GM12878 (cell line): ENCODE measurements at places on chromosomes 5 and 9. TPM values are rescaled to one million over a fixed set of nuclear protein-coding genes. Genes with fewer than 3 reads are reported as not detected.

FAM219A gene
- total RNA-seq, result 1.8 and 2.0 TPM in 2 replicates

SLC36A3 gene
- not detected in 2 replicates for total RNA-seq

GRCh38 chr5:129098488-129099183, 4.1 kb downstream of the ISOC1 start:
- no peak for DNase-seq

DNA sequence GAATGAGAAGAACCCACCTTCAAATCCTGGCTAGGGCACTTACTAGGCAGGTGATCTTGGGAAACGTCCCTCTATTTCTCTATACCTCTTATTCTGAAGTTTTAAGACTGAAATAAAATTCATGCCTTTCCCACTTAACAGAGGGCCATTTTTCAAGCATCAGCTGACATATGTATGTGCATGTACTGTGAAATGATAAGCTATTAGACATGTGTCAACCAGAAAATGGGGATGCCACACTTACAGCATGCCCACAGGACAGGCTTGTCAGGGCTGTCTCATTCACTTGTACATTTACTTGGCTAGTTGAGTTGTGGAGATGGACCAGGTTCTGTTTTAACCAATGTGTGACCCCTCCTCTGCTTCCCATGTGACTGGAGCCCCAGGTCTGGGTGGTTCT, 78.5 kb downstream of the C9orf152 start:
- no peak for DNase-seq

DNA sequence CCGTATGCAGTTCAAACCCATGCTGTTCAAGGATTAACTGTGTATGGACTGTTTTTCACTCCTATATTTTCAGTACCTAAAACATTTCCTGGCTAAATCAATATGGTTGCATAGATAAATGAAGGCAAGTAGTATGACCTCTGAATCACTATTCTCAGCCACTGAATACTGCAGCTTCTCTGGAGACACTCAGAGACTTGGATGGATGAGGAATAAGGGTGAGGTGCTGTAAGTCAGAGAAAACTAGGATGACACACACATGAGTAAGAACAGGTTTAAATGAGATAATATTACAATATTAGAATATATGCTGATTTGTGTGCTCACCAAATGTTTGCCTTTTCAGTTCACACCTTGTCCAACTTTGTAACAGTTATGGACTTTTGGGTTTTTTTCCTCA, 26.0 kb upstream of the ANXA1 start:
- DNase-seq, result no peak

DNA sequence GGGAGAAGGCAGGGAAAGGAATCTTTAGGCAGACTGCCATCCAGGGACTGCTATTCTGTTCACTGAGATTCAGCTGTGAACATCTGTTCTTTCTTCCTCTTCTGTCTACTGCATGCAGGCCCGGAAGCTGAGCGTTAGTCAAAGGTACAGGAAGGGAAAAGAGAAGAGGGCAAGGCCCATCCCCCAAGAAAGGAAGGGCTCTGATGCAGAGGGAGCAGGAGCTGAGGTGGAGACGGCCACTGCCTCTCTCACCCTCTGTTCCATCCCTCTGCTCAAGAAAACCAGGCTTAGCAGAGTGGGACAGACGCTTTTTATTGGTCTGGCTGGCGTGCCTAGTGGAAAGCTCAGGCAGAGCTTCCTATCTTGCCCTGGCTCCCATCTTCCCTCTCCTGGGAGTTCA, 57.6 kb downstream of the PFDN1 start:
- no peak for DNase-seq

- DNase-seq, result no peak
These were observed 25.0 kb downstream of the SH3TC2 start for GRCh38 chr5:149037817-149038216.

GRCh38 chr9:7315746-7316145, 483.8 kb downstream of the DMAC1 start:
- DNase-seq, result no peak

- DNase-seq, result no peak
These were observed 2.2 kb downstream of the TMED7 start for GRCh38 chr5:115623658-115624057.

DNA sequence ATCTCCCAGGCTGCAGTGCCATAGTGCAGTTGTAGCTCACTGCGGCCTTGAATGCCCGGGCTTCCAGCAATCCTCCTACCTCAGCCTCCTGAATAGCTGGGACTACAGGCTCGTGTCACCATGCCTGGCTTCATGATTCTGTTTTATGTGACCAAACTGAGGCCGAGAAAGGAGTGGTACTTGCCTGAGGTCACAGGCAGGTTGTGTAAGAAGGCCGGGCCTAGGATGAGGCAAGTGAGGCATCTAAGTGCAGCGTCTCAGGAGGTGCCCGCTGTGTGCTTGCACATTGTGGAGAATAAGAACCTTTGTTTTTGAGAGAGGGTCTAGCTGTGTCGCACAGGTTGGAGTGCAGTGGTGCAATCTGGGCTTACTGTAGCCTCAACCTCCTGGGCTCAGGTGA, 2.1 kb upstream of the NDST1 start:
- DNase-seq, result no peak

DNA sequence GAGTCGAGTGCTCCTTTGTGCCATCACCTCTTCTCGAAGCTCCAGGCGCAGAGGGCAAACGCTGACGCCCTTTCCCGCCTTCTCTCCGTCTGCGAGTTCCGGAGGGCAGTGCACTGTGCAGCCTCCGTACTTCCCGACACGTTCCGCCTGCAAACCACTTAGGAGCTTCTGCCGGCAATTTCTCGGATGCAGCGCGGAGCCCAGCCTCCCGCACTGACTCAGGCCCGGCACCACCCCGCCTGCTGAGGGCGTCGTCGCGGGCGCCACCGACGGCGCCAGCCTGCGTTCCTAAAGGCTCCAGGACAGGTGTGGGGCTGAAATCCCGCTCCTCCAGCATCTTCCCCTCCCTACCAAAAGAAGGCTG, 9.3 kb upstream of the TRIM36 start:
- DNase-seq, result no peak

DNA sequence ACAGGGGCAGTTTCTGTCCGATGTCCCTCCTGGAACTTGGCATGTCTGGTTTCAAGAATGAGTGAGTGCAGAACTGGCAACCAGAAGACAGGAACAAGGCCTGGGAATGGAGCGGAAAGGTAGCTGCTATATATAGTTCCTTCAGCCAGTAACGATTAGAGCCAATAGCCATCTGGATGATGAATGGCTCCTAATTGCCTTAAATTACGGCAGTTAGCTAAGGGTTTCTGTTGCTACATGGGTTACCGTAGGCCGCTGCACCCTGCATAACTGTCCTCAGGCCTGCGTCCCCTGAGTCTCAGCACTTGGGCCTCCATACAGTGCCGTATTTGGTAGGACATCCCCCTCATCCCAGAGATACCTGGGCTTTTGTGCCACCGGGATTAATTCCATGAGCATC, 29.4 kb downstream of the WWC1 start:
- no peak for DNase-seq

DNA sequence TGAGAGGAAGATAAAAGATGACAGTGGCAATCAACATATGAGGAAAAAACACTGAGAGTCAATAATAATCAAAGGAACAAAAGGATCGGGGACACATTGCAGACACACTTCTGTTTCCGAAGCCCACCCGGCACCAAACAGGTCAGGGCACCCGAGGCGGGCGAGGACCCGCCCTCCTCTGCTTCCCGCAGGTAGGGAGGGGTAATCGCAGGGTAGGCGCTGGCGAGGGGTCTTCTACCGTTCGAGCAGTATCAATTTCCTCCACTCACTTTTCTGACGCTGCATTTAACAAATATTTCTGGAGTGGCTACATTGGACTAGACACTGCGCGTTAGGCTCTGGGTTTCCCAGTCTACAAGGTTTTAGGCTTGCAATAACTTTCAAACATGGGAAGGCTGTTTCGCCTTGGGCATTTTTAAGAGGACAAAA, 1.3 kb downstream of the TXN start:
- no peak for DNase-seq

- DNase-seq, result no peak
These were observed 8.8 kb upstream of the BARX1 start for GRCh38 chr9:93963969-93964368.
